ENCODE measurements at places on chromosomes 16 and 17. TPM values are rescaled to one million over a fixed set of nuclear protein-coding genes. Genes with fewer than 3 reads are reported as not detected.

The TANGO6 gene
- 18.1 TPM for total RNA-seq

The RND2 gene
- total RNA-seq = 0.28 TPM

The PARN gene
- 27.4 TPM for total RNA-seq

The KCNJ16 gene
- total RNA-seq = not detected

The SCARF1 gene
- 0.41 TPM for total RNA-seq

The KRT33A gene
- total RNA-seq = not detected

The CA5A gene
- not detected for total RNA-seq

The MT2A gene
- 50.8 TPM for total RNA-seq

The AOC3 gene
- 0.78 TPM for total RNA-seq

The SPATA22 gene
- 0.80 TPM for total RNA-seq

The SMTNL2 gene
- not detected for total RNA-seq

The CA10 gene
- total RNA-seq = not detected

The KRT25 gene
- total RNA-seq = not detected

The NPIPB4 gene
- total RNA-seq = 185 TPM

The EPX gene
- total RNA-seq = not detected

The SLC16A13 gene
- total RNA-seq = 2.3 TPM

DNA sequence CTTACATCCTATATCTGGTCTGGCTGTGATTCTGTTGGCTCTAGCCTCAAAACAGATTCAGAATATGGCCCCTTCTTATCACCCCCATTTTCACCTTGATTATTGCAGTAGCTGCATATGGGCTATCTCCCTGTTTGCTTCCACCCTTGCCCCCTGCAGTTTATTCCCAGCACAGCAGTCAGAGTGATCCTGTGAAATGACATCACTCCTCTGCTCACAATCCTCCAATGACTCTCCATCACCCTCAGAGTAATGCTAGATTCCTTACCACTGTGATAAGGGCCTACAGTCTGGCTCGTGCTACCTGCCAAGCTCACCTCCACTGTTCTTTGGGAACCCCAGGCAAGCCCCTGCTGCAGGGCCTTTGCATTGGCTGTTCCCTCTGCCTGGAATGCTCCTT lies 92.5 kb downstream of the ASIC2 start:
- DNase-seq = no peak

DNA sequence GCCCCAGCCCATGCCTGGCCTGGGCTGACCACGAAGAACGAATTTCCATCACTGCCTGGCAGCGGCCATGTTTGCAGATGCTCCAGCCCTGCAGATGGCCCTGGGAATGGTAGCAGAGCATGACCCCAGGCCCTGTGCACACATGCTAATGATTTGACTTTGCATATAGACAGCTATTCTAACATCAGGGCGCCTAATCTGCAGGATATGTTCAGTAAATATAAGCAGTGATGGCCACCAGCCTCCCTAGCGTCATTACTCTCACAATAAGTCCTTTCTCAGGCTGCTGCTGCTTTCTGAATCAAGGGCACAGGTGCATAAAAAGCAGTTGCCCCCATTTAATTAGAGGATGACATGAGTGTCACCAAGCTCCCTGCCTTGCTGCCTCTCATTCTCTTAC lies 24.2 kb downstream of the DNAH9 start:
- no peak for DNase-seq

GRCh38 chr16:31277659-31278260 lies 18.0 kb downstream of the ITGAM start:
- no peak for DNase-seq

DNA sequence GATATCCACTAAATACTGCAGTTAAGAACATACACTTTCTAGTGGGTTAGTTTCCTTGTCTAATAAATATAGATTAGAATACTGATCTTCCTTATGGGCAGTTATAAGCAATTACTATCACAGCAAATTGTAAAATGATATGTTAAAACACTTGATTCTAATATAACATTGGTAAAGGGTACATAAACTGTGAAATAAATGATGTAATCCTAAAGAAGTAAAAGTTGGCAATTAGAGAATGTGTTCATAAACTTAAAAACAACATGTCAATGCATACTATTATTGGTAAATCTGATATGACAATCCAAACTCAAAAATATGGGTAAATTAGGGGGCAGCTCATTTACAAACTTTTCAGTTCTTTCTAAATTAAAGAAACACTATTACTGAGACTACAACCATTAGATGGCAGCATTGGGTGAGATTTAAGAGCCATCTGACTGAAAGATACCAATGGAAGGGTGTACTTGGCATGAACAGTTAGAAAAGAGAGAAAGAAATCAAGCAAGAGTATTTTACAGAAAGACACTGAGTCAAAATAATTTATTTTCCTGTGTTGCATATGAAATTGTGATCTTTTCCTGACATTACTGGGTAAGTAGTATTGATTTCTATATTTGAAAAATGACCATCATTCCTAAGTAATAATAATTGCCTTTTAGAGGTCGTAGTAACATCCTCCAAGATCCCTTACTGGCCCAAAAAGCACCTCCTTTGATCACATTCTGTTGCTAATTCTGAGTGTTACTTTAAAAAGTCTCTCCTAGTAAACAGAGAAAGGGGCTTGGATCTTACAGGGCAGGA lies 119.6 kb downstream of the SPAG9 start:
- peak; percentile 32 for DNase-seq

DNA sequence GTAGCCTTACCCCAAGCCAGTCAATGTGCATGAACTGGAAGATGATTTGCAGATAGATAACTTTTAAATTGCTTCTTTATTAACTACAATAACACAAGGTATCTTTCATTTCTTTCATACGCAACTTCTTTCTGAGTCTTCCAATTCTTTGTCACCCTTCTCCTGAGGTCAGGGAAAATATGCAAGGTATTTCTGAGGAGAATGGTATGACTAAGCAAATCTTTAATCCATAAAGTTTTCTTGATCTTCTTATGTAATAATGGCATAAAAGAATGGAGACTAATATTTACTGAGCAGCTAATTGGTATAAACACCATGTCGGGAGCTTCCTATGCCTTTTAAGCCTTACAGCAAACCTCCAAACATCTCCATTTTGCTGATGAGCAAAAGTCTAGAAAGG lies 438.9 kb downstream of the KCNJ2 start:
- DNase-seq = no peak

GRCh38 chr17:30237296-30238002 lies 2.0 kb upstream of the SLC6A4 start:
- no peak for DNase-seq

- DNase-seq = no peak
Measured at GRCh38 chr16:27204312-27204915, 1.1 kb downstream of the KDM8 start.

- no peak for DNase-seq
Measured at GRCh38 chr17:34154961-34155730, 99.9 kb upstream of the CCL2 start.

DNA sequence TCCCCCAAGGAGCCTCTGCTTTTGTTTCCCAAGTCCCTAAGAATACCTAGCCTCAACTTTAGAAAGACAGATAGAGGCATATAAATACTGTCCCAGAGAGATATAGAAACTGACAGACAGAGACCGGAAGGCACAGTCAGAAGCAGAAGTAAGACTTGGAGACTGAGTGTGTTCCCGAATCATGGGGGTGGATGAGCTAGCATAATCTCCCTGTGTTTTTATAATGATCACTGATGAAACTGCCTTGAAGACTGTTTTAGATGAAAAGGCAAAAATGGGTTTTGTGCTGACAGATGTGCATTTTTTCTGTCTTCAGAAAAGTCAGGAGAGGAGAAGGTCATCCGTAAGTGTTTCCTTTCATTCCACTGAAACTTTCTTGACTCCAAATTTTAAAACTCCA lies 8.3 kb upstream of the PSMD3 start:
- DNase-seq = no peak

- DNase-seq = no peak
Measured at GRCh38 chr16:67150047-67150832, 558 bp downstream of the B3GNT9 start.

GRCh38 chr16:68417711-68418301 lies 30.5 kb downstream of the SMPD3 start:
- peak; percentile 82 for DNase-seq

DNA sequence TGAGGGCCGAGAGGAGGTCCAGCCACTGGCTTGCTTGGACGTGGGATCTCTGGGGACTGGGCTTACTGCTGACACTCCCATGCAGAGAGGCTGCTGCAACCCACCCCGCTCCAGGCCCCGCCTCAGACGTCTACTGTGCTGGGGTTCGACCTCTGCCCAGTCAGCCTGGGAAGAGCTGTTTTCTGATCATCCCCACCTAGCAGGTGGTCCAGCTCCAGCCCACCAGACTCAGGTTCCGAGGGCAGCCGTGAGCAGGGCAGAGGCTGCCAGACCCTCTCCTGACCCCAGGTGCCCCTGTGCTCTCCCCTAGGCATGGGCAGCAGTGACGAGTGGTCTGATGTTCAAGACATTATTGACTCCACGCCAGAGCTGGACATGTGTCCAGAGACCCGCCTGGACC lies 23.4 kb downstream of the NME3 start:
- no peak for DNase-seq

- no peak for DNase-seq
Measured at GRCh38 chr16:9903-10665, 43.3 kb downstream of the POLR3K start.

GRCh38 chr16:77868052-77868451 lies 79.7 kb downstream of the VAT1L start:
- DNase-seq = no peak

DNA sequence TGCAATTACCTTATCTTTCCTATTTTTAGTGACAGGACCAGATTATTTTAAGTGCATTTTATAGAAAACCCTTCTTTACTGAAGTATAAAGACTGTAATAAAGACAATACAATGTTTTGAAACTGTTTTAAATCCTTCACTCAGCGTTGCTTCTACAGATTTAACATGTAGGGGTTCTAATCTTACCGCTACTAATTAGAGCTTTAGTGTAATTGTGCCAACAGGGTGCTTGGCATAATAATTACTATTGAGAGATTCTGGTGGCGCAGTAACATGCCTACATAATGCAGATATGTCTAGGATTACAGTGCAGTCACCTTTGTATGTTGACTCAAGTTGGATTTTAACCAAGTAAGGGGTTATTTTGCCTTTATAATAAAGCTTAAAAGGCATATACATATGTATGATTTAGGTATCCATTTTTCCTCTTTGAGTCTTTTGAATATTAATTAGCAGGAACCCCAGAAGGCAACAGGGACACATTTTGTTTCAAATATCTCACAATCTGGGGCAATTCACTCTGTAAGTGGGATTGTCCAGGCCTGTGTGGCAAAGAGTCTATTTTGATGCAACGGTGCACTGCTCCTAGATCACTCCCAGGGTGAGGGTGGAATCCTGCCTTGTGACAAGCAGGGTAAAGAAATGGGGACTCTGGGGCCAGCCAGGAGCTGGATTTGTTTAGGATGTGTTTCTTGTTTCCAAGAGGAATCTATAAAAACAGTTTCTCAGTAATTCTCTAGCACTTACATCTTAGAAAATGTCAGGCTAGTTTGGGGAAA lies 604.7 kb upstream of the SALL1 start:
- DNase-seq = no peak

- peak; percentile 38 for DNase-seq
Measured at GRCh38 chr16:16861546-16861945, 482.6 kb downstream of the NPIPA7 start.

- DNase-seq = no peak
Measured at GRCh38 chr17:32283745-32284201, 18.1 kb downstream of the RHBDL3 start.

DNA sequence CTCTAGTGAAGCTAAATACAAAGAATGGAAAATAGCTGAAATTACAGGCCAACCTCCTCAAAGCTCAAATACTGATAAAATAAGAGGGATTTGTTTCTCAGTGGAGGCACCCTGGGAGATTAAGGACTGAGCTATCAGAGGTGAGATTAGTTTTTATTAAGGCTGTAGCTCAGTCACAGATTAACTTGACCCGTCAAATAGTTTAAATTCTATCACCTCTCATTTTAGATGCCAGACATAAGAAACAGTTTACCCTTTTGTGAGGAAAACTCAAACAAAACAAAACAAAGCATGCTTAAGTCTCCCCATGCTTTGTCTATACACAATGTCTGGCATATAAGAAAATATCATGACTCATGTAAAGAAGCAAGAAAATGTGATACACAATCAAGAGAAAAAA lies 208.3 kb upstream of the PMFBP1 start:
- no peak for DNase-seq

GRCh38 chr16:22266546-22266945 lies 30.7 kb upstream of the POLR3E start:
- no peak for DNase-seq

DNA sequence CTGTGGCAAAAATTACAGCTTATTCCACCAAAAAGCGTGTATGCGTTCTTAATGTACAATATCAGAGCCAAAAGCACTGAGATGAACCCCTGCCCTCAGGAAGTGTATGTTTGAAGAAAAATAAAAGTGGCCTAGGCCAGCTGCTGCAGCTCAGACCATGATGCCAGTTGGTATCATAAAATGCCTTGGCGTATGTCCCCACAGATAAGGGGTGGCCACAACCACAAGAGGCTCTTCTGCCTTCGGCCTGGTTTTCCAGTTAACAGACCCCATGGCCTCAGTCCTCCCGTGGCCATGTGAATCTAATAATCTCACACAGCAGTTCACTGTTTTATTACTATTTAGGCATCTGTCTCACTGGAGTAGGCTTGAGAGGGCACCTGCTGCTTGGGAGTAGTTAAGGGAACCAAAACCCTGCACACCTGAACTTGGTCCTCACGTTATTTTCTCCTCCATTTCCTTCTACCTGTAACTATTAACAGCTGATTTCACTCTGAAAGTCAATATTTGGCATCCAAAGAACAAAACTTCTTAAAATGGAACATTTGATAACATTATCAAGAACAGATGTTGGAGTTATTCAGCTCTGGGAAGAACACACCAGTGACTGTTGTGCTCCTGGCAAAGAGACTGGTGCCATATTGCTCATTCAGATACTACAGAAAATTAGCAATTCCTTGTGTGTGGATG lies 34.8 kb upstream of the ERN1 start:
- DNase-seq = no peak

DNA sequence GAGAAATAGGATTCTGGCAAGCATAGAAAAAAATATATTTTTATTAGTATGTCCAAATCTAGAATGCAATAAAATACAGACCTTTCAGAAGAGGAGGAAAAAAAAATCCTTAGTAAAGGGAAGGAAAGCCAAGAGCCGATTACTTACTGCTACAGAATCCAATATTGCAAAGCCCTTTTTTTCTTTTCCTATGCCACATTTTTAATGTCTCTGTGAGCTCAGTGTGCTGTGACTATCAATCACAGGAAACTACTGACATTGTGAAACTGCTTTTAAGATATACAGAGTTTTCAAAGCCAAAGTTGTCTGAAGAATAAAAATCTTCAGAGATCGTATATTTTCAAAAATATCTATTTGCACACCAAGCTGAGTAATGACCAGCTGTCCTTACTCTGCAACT lies 120.4 kb downstream of the CHD9NB start:
- DNase-seq = no peak

DNA sequence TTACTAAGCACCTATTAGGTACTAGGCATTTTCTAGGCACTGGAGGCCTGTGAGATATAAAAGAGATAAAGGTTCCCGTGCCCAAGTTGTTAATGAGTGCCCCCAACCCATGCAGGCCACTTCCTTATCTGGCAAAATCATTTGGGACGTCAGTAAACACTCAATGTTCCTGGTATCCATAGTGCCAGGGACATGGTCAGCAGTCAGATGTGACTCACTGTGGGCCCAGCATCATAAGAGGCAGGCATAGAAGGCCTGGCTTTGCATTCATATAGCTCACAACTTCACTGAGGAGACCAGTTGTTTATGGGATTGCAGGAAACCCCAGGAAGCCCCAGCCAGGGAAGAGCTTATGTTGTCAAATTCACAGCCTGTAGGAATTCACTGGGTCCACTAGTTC lies 81.1 kb downstream of the MRC2 start:
- no peak for DNase-seq

GRCh38 chr17:30230596-30231125 lies 4.8 kb downstream of the SLC6A4 start:
- DNase-seq = no peak

All from CD4-positive, alpha-beta T cell (primary cell).